ENCODE measurements at places on chromosomes 5 and 9.

DNA sequence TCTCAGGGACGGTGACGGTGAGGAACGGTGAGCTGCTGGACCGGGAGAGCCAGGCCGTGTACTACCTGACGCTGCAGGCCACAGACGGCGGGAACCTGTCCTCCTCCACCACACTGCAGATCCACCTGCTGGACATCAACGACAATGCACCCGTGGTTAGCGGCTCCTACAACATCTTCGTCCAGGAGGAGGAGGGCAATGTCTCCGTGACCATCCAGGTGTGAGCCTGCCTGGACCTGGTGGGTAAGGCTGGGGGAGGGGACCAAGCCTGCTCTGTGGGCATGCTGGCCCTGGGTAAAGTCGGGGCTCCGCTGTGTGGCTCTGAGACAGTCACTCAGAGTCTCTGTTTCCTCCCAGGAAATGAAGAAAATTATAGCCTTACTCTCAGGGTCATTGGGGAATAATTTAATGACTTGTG is 29.3 kb downstream of the CDHR2 start:
- no peak for DNase-seq

DNA sequence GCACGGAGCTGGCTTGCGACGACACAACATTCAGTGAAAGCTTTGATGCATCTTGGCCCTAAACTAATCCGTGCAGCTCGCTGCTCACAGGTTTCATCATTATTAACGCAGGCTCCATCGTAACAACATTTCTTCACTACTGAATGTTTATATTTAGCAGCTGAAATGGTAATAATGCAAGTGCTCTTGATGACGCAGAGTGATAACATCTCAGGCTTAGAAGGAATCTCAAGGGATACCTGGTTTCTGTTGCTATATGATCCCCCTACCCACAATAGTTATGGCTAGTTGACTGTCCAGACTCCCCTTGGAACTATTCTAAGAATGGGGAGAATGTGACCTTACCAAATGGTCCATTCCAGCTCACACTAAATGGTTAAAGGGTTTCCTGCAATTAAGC is 36.2 kb downstream of the C5 start:
- no peak for DNase-seq

DNA sequence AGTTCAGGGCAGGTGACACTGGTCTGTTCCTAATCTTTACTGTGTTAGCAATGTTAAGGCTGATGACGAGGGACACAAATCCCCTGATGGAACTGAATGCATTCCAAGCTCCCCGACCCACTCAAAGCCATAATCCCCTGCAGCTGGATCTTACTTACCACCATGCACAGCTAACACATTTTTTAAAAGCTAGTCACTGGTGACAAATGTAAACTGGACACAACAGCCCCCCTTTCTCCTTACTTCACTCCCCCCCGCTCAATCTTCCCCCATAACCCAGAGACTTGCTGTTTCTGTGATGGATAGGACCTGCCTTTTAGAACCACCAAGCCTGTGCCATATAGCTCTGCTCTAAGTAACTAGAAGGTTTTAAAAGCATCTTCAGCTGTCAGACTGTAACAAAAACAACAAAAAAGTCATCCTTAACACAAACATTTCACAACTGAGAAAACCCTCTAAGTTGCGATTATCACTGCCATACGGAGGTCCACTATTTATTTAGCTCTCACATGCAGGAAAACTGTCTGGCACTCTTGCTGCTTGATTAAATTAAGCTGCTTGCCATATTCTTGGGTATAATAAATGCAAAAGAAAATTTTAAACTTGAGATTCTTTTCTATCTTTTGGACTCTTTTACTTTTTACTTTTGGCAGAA is 44.4 kb downstream of the BNC2 start:
- no peak for DNase-seq

DNA sequence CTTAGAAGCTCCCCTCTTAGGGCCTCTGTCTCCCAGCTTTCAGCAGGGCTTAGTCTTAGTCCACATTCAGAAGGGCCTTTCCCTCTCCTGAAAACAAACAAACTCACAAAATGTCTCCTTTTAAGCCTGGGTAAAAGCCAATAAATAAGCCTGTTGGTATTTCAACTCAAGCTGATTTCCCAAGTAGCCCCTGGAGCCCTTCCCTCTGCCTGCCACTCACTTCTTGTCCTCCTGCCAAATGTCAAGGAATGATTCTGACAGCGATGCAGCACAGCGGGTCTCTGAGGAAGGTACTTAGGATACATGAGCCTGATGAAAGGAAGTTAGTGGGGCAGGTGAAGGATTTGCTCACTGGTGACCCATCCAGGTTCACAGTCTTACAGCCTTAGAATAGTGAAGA is 210.5 kb downstream of the PJA2 start:
- no peak for DNase-seq

GRCh38 chr9:91800473-91801030 is 149.5 kb downstream of the ROR2 start:
- DNase-seq = no peak

DNA sequence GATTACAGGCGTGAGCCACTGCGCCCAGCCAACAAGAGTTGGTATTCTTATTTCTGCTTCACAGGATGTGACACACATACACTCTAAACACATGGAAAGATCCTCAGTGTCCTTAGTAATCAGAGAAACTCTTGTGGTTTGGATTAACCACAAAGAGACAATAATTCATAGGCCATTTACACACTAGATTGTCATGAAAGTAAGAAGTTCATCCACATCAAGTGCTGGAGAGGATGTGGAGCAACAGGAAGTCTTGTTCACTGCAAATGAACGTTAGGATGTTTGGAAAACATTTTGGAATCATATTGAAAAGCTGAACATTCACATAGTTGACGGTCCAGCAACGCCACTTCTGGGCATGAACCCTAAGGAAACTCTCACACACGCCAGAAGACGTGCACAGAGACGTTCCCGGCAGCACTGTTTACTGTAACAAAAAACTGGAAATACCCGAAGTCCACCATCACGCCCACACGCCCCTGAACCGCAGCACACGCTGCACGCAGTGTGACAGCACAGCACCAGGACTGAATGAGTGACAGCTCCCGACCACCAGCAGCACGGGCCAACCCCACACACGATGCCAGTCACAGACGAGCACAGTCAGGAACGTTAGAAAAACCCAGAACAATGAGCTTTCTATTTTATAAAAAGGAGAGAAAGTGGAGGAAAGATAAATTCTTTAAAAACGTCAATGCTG is 87.6 kb downstream of the COL23A1 start:
- DNase-seq = no peak

- no peak for DNase-seq
Measured at GRCh38 chr5:9382522-9382921, 163.4 kb downstream of the SEMA5A start.

DNA sequence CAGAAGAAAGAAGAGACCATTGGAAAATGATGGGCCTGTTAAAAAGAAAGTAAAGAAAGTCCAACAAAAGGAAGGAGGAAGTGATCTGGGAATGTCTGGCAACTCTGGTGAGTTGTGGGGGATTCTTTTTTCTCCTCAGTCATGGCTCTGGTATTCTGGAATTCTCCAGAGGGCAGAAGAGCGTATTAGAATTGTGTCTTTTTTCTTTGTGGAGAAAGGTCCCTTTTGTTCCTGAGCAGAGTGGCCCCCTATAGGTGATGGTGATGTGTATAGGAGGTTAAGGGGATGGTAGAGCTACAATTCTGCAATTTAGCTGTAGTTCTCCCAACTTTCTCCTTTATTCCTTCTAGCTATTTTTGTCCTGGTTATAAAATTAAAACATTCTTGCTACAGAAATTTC is 1.6 kb upstream of the DHFR start:
- no peak for DNase-seq

GRCh38 chr9:91790917-91791316 is 159.1 kb downstream of the ROR2 start:
- DNase-seq = no peak

DNA sequence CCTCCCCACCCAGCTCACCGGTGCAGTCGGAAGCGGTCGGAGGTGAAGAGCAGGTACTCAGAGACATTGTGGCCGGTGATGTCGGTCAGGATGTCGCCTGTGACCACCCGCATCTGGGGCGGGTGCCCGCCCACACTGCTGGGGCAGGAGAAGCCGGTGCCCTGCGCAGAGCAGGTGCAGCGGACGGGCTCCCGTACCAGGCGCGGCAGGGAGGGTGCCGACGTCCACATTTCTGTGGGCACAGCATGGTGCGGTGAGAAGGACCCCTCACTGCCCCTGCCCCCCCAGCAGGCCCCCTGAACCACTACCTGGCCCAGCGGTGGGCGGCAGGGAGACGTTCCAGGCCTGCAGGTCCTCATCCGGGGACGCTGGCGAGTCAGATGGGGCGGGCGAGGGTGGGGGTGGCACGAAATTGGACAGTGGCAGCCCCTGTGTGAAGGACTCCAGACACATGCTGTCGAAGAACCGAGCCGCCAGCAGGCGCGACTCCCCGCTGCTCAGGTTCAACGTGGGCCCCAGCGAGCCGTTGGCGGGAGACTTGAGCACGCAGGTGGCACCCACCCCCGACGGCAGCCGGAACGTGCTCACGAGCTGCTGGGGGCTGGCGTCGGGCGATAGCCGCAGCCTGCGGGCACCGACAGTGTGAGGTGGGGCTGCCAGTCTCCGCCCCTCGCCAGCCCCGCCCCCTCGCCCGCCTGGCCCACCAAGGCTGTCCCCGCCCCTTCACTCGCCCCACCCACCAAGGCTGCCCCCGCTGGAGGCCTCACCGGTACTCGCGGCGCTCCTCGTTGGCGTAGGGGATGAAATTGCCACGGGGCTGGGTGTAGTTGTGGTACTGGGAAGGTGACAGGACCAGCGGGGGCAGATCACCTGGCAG is 15.1 kb downstream of the ABCA2 start:
- no peak for DNase-seq

- DNase-seq = no peak
Measured at GRCh38 chr5:123422433-123423277, 548 bp downstream of the CEP120 start.

- DNase-seq = no peak
Measured at GRCh38 chr5:6395102-6395445, 16.7 kb upstream of the MED10 start.

DNA sequence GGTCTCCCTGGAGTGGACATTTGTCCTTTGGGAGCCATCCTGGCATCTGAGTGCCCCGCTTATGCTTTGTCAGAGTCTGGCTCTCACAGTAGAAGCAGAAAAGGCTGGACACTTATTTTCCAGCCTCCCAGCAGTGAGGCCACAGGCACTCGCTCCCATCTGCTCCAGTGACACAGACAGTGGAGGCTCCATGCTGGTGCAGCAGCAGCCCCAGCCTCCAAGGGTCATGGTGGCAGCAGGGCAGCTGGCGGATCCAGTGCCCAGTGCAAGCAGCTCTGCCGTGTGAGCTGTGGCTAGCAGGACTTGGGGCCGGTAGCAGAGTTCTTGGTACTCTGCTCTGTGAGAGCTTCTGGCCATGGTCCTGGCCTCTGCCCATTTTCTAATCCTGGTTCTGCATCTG is 157.3 kb upstream of the ALDH1B1 start:
- no peak for DNase-seq

- no peak for DNase-seq
Measured at GRCh38 chr9:96646081-96646991, 8.8 kb downstream of the PRXL2C start.

GRCh38 chr9:22643541-22643940 is 196.9 kb downstream of the DMRTA1 start:
- DNase-seq = no peak

DNA sequence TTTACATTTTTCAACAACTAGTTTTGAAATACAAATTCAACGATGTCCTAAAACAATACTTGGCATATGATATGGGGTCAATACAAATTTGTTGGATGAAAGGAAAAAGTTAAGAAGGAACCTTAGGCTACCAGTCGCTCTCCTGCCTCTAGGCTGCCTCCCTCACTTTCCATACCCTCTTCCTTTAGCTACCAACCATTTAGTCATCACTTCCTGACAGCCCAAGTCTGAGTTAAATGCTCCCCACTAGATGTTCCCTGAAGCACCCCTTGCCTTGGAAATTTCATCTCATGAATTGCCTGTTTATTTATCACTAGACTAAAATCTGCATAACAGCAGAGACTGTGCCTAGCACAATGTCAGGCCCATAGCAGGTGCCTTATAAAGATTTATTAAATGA is 2.7 kb upstream of the LARS1 start:
- no peak for DNase-seq

- DNase-seq = no peak
Measured at GRCh38 chr9:90112788-90113187, 508.0 kb downstream of the GADD45G start.

DNA sequence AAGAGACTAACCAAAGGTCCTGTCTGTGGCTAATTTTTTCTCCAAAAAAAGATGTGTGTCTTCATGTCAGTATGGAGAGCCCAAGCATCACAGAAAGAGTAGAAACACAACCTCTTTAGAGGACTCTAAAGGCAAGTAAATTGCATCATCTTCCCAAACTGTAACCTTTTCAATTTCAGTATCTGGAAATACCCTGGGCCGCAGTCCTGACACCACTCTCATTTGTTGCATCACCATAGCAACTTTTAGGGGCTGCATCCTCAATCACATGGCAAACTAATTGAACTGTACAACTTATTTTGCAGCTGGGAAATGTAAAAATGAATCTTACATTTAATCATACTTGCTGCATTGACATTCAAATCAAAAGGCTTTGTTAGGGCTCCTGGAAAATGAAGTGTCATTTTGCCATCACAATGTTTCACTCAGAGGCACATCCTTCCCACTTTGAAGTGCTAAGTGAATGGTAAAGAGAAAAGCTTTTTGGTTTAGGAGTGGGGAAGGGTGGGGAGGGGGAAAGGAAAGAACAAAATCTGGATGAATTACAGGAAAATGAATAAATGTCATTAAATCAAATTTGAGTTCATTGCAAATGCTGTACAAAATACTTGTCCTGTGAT is 60.6 kb upstream of the GRIA1 start:
- DNase-seq = no peak

Measured in stimulated activated CD4-positive, alpha-beta T cell treated with anti-CD3 and anti-CD28 coated beads, Interleukin-15, amount 100 ng/mL, for 1 hour (primary cell).